Activated CD4-positive, alpha-beta T cell treated with anti-CD3 and anti-CD28 coated beads for 24 hours (primary cell): ENCODE measurements at places on chromosomes 3 and 15.

GRCh38 chr15:70149667-70150404 lies 52.1 kb upstream of the TLE3 start:
- no peak for DNase-seq

DNA sequence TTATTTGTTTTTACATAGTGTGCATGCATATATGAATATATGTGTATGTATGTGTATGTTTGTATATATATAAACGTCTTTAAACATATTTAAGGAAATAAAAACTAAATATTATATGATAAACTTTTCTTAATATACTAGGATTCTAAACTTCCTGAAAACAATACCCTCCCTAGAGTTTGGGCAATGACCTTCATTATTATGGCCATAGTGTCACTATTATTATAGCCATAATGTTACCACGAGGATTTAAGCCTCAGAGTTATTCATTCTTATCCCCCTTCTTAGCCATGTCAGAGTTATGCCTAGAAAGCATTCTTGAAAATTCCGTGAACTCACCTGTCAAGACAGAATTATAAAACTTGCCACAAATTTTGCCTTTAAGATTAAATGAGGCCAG lies 335.5 kb downstream of the ERC2 start:
- no peak for DNase-seq

DNA sequence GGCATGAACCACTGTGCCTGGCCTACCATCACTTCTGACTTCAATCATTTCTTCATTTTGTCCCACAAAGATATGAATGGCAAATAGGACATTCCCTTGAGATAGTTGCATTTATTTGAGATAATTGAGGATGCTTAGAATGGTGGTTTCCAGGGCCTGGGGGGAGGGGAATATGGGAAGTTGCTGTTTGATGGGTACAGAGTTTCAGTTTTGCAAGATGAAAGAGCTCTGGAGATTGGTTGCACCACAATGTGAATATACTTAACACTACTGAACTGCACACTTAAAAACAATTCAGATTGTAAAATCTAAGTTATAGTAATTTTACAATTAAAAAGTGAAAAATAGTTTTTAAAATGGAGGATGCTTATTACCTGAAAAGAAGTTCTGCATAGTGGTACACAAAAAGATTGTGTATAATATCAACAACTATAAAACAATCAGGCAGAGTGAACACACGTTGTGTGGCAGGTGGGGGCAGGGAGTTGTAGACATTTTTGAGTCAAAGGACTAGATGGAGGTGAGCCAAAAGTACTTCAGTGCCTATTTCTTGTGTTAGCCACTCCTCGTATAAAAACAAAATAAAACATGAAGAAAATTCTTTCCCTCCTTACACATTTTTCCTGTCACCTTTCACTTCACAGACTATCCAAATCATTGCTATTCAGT lies 18.5 kb upstream of the RIOX2 start:
- DNase-seq, result no peak

GRCh38 chr15:90364251-90364650 lies 12.2 kb downstream of the ZNF774 start:
- DNase-seq, result no peak

GRCh38 chr3:125151442-125151817 lies 61.1 kb downstream of the SLC12A8 start:
- DNase-seq, result no peak
